Heart right ventricle (tissue), 16 donors: ENCODE measurements at places on chromosomes 16 and 17. TPM values are rescaled to one million over a fixed set of nuclear protein-coding genes. Genes with fewer than 3 reads are reported as not detected.

- no peak overlapping the region for H3K27ac ChIP-seq
- H3K4me1 ChIP-seq = peaks cover 3% of the 10 kb centered on the region
- peaks cover 22% of the 10 kb centered on the region for H3K27me3 ChIP-seq
- no peak for DNase-seq
- H3K36me3 ChIP-seq = no peaks in the 10 kb centered on the region
These were observed 13.4 kb downstream of the CD300E start for GRCh38 chr17:74610108-74610507.

Gene NUDT21
- total RNA-seq = 64.0 TPM

GRCh38 chr17:32917081-32917480 is 10.9 kb upstream of the TMEM98 start:
- DNase-seq = no peak
- H3K4me1 ChIP-seq = peaks cover under 1% of the 10 kb centered on the region
- H3K27ac ChIP-seq = no peak overlapping the region
- no peak overlapping the region for H3K4me3 ChIP-seq
- no peaks in the 10 kb centered on the region for H3K36me3 ChIP-seq

Gene SLX4
- 3.1 TPM for total RNA-seq

- no peaks in the 10 kb centered on the region for H3K27me3 ChIP-seq
- H3K27ac ChIP-seq = no peak overlapping the region
- no peak for DNase-seq
- H3K4me1 ChIP-seq = peaks cover 25% of the 10 kb centered on the region
These were observed 12.0 kb downstream of the AP1G1 start for GRCh38 chr16:71796501-71797097.

- no peaks in the 10 kb centered on the region for H3K27me3 ChIP-seq
- no peak overlapping the region for H3K4me3 ChIP-seq
- peaks cover 25% of the 10 kb centered on the region for H3K4me1 ChIP-seq
- H3K36me3 ChIP-seq = no peaks in the 10 kb centered on the region
These were observed 188.3 kb downstream of the SEC14L1 start for GRCh38 chr17:77328823-77329740.

Gene CDH1
- total RNA-seq = not detected

DNA sequence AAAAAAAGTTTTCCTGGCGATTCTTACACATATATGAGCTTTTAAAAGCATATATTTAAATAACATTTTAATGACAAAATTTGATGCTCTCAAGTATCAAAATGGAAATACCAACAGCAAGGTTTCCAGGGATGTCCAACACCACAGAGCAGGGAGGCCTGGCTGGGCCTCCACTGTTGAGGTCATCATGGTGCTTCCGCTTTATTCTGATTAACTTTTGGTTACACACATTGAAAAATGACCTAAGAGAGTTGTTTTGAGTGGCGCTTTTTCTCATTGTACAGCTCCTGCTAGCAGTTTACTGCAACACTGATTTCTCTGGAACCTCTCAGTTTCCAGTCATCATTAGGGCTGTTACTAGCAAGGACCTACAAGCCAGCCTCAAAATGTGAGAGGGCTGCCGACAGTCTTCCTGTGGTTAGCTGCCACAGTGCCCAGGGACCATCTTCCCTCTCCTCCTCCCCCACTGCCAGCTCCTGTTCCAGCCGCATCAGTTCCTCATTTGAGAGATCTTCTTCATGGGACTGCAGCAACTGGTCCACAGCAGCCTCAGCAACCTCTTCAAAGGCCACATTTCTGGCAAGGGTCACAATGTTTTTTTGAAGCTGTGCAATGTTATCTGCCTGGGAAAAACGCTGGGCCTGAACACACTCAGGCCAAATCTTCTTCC is 21.3 kb downstream of the DEF8 start:
- H3K27me3 ChIP-seq = no peaks in the 10 kb centered on the region
- H3K27ac ChIP-seq = no peak overlapping the region
- DNase-seq = no peak

Gene TLCD3B
- total RNA-seq = not detected
